Activated effector memory CD4-positive, alpha-beta T cell treated with Interleukin-2 at 50 U/mL for 16 hours (primary cell): ENCODE measurements at places on chromosomes 16 and 17.

DNA sequence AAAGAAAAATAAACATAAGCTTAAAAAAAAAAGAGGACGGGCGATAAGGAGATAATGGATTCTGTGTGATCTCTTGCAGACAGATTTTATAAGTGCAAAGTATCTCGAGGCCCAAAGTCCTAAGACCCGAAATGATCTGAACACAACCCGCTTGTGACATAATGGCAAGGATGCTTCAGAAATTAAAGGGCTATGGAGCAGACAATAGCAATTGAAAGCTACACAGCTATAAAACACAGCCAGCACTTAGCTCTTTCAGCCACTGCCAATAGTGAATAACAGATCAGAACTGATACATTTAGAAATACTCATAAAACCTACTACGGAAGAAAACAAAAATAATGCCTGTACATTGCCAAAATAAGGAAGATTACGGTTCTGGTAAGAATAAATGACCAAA lies 117.5 kb downstream of the ZFHX3 start:
- no peak for DNase-seq

- no peak for DNase-seq
Observed at GRCh38 chr17:39951924-39952679, 10.7 kb upstream of the GSDMA start.

DNA sequence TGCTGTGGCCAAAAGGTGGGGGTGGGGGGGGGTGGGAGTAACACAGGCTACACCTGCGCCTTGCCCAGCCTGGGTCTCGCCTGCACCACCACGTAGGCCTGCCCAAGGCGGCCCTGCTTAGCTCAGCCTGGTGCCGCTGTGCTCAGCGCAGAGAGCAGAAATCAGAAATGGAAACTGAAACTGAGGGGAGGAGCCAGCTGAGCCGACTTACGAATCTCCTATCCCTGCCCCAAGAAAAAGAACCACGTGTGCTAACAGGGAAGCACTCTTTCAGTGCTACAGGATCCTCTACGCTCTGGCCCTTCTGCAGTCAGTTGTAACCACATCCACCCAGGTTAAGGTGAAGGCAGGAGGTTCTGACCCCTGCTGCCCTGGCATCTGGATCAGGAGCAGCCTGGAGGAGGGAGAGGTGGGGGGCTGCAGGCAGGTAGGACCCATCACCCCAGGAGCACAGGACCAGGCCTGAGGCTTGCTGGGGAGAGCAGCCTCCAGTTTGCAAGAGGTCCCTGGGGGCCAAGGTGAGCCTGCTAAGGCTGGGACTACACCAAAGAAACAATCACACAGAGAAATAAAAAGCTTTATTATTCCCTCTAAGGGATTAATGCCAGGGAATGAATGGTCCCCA lies at the start of gene DHX58:
Gene DHX58 (minus strand): TSS at position 163 of the 625 bp plus-strand sequence. CDS start 822 bp downstream, outside the sequence.
- peak; percentile 75 for DNase-seq

DNA sequence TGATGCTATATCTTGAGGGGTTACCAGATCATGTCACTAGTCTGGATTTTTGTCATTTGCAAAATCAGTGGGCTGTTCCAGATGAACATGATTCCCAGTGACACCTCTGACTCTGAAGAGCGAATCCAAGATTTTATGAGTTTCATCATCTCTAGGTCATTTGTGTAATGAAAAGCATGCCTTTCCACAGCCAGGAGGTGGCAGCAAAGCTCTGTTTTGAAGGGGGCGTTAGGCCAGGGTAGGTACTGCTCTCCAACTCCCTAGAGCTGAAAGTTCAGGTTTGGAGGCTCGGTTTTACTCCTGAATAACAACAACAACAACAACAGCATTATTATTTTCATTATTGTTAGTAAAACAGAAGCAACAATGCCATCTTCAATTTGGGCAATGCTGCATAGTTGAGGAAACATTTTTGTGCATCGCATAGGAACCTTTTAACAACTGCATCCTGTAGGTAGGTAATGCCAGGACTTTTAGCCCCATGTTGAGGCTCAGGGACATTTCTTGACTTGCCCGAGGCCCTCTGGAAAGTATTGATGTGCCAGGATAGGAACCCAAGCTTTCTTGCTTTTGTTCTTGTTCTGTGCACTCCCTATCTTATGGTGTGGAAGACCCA lies 77.0 kb downstream of the MYH13 start:
- no peak for DNase-seq

DNA sequence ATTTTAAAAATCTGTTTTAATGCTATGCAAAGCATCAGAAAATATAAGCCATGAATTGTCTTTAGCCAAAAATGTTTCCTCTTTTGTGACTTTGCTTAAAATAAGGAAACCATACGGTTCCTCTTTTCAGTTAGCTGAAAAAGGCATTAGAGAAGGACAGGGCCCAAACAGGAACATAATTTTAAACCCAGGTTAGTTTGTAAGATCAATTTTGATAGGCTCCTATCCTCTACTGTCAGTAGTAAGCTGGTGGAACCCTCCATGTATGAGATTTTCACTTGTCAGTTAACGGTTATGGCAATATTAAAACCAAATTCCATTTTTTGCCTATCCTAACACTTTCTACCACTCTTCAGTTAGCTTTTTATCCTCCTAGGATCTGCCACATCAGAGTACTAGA lies 4.3 kb downstream of the EVI2B start:
- no peak for DNase-seq

DNA sequence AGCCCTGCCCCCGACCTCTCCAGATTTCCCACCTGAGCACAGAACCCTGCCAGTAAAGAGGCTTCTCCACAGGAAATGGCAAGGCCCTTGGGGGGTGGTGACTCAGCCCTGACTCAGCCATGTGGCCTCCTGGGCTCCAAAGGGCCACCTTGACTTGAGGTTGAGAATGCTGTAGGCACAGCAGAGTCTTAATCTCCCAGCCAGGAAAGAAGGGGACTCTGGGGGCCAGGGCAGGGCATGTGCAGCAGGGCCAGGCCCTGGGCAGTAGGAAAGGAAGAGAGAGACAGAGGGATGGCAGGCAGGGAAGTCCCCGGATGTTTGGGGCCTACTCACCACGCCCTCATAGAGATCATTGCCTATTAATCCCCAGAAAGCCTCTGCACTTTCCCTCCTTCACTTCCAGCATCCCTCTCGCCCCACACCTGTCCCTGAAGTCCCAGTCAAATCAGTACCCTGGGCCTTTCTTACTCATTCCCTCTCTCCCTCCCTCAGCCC lies 4.8 kb upstream of the ITGA3 start:
- DNase-seq, result peak; percentile 37

DNA sequence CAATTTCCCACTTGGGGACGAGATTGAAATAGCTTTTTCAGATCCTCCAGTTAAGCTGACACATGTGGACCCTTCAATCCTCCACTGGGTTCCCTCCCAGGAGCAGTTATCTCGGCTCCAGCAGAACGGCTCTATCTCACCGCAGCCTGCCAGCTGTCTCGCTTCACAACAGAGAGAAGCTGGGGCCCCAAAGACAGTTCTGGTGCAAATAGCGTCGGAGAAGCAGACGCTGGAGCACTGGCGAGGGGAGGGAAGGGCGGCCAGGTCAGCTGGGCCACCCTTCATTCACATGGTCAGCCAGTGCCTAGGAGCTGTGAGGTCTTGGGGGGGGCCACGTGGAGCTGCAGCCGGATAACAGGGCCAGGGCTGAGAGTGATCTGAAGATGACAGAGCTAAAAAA lies 141.3 kb upstream of the SDK2 start:
- DNase-seq, result no peak

DNA sequence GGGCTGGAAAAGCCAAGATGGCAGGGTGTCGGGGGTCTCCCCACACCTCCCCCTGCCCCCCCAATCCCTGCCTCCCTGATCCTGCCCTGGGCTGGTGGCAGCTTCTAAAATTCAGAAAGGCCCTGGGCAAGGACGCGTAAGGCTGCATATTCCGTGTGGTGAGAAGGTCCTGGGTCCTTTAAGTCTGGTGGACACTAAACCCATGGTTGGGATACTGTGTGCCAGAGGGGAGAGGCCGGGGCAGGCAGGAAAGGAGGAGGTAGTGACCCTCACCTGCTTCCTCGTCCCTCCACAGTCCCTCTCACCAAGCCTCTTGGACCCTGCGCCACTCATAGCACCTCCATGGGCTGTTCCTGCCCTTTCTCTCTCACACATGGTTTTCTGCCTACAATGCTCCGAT lies 28.8 kb downstream of the PRKAR1A start:
- no peak for DNase-seq

- DNase-seq, result no peak
Observed at GRCh38 chr17:22145605-22146178, 453.4 kb downstream of the KCNJ18 start.
